ENCODE measurements at places on chromosomes 13 and 19. TPM values are rescaled to one million over a fixed set of nuclear protein-coding genes. Genes with fewer than 3 reads are reported as not detected.

SIGLEC5 gene
- total RNA-seq: not detected

CYP4F12 gene
- total RNA-seq: not detected

DAND5 gene
- total RNA-seq: not detected

ZNF492 gene
- not detected for total RNA-seq

RASGRP4 gene
- total RNA-seq: not detected

KPNA3 gene
- total RNA-seq: 20.3 TPM

TUBA3C gene
- total RNA-seq: not detected

DNA sequence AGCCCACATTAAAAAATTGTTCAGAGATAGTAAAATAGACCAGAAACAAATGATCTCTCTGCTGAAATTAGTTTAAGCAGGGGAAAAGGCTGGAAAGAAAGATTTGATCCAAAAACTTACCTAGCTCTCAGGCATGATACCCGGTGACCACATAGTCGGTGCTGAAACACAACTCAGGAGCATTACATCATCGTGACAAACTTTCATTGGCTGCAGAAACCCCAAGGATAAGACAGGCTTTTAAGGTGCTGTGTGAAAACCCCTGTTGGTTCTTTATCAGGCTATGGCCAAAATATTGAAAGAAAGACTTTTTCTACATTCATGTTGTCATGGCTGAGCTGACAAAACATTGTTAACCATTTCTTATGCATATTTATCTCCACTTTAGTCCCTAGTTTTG is 171.7 kb upstream of the KLF12 start:
- no peak for DNase-seq

DNA sequence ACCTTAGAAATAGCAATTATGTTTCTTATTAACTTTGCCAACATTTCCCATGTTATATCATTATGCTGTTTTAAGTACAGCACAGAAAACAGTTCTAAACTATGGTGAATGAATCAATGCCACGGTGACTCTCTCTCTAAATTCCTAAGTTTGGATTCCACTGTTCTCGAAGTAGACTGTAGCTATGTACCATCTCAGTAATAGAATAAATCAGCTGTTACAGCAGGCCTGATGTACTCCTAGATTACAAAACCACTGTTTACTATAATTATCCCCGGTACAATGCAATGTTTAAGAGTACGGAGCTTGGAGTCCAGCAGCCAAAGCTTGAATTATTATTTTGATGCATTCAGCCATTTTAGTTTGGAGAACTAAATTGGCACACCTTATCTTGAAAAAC is 476.3 kb upstream of the SLITRK1 start:
- DNase-seq: no peak

DNA sequence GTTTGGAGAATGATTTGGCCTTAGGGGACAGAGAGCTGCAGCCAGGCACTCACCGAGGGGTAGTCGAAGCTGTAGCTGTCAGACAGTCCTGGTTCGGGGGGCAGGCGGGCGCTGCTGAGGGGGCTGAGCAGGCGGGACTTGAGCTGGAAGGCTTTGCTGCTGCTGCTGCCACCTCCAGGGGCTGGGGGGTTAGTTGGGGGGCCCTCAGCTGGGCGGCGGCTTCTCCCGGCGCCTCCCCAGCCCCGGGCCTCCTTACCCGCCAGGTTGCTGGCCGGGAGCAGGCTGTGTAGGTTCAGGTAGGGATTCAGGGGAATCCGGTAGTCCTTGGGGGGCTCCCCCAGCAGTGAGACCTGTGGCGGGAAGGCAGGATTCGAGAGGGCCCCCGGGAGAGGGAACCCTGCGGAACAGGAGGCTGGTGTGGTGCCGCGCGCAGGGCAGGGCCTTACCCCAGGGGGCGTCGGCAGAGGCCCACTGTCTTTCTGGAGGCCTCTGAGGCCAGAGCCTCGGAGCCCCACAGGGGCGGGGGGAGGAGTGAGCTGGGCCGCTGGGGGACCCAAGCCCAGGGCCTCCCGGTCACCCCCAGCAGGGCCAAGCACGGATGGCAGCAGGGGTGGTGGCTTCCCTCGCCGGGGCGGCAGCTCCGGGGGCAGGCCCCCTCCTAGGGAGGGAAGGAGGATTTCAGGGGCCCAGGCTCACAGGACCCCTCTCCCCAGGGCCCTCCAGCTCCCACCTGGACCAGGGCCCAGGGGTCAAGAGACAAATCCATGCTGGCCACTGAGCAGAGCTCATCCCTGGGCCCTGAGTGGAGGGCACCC is 5.0 kb upstream of the FDX2 start:
- no peak for DNase-seq

- no peak for DNase-seq
These were observed 156.8 kb upstream of the SOX1 start for GRCh38 chr13:111909971-111910671.

GRCh38 chr13:95660981-95661581 is 15.9 kb upstream of the DNAJC3 start:
- DNase-seq: peak; percentile 76

DNA sequence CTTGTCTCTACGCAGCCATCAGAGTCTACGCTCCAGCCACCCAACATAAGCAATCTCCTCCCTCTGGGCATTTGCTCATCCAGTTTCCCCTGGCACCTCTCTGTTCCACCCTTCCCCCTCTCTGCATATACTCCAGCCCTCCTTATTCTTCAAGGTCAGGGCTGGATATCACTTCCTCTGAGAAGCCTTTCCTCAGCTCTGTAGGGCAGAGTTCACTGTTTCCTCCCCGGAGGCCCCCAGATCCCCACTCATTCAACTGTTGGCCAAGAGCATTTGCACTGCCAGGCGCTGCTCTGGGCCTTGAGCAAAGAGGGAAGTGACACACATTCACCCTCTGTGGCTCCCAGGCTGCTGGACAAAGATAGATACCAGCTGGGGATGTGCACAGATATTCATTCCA is 3.3 kb downstream of the FCGRT start:
- no peak for DNase-seq

DNA sequence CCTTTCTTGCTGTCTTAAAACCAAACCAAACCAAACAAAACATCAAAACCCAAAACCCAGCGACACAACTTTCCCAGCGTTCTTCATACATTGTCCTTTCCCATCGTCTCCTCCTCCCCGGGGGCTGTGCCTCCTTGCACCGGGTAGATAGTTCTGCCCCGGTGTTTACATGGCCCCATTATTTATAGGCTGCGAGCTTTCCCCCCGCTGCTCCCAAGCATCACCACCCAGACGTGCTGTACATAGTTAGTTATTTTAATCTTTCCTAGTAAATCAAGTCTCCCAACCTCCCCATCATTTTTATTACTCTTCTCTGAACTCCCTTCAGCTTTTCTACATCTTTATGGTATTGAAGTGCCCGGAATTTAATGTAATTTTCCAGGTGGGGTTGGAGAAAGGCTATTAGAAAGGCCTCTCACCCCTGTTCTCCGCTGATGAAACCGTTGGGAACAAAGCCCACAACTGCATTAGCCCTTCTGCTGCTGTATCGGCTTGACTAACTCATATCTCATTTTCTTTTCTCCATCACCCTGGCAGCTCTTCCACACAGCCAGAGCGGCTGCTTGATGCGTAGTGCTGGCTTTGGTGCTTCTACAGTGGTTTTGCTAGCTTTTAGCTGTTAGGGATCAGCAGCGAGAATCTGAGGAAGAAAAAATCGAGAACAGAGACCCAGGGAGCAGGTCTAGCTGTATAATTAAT is 53.1 kb downstream of the FGF9 start:
- no peak for DNase-seq

DNA sequence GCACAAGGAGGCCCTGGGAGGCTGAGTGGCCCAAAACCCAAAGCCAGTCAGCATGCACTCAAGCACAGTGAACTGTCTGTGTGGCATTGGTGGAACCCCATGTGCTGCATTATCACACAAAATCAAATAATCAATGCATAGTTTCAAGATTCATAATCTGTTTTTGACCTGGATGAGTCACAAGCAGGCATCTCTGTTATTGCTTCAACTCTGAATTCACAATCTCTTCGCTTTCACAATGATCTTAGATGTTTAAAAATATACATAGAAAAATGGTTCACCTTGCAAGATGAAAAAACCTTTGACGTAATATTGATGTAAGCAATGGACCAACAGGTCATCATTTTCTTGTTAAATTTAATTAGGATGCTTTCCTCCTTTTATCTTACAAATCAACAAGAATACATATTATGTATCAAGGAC is 455.4 kb downstream of the IRS2 start:
- DNase-seq: no peak

DNA sequence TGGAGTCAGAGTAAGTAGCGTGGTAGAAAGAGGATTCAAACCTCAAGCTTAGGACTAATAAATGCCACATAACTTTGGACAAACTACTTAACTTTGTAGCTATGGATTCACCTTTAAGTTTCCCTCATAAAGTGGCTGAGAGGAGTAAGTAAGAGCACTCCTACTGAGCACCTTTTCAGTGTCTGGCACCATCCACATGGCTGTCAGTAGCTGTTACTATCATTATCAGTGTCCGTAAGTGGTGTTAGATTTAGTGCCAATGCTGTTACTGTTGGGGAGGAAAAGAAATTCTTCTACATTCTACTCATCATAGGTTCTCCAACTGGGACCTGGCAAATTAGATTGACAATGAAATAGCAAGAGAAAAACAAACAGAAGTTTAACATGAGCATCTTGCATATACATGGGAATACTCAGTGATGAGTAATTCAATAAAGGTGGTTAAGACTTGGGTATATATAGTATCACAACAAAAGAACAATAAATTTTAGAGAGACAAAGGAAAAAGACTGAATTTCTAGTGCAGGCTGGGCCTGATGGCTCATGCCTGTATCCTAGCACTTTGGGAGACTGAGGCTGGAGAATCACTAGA is 165.6 kb upstream of the NBEA start:
- DNase-seq: no peak

GRCh38 chr13:91698308-91698707 is 299.9 kb downstream of the GPC5 start:
- DNase-seq: no peak

- DNase-seq: no peak
These were observed 117.6 kb downstream of the DNAJC15 start for GRCh38 chr13:43140985-43141384.

DNA sequence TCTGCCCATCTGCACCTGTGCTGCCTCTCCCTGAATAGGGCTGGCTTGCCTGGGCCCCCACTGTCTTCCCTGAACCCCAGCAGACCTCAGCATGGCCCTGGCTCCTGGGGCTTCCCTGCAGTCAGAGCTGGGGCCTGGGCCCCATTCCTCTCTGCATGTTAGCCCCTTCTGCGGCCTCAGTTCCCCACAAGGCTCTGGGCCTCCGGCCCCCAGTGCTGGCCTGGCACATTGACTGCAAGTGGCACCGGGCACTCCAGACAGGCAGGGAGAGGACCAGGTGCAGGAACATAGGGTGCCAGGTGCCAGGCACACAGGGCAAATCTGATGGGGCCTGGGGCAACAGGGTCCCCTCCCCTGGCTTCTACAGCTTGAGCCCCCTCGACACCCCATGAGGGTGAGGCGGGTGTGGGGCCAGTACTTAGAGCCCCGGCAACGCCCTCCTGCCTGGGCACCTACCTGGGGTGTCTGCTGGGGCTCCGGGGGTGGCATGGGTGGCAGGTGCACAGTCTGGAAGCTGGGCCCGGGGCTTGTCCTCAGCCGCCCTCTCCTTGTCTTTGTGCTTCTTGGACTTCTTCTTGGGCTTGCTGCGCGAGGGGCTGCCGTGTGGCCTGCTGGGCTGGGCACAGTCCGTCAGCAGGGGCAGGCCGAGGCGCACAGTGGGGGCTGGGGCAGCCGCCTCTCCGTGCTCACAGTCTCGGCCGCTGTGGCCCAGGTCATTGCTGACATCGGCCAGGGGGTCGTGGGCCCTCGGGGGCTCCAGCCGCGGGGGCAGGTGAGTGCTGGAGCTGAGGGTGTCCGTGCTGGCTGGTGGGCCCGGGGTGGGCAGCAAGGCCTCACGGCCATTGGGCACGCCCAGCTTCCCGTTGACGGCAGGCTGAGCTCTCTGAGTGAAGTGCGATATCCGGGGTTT is 12.3 kb upstream of the ISYNA1 start:
- no peak for DNase-seq

DNA sequence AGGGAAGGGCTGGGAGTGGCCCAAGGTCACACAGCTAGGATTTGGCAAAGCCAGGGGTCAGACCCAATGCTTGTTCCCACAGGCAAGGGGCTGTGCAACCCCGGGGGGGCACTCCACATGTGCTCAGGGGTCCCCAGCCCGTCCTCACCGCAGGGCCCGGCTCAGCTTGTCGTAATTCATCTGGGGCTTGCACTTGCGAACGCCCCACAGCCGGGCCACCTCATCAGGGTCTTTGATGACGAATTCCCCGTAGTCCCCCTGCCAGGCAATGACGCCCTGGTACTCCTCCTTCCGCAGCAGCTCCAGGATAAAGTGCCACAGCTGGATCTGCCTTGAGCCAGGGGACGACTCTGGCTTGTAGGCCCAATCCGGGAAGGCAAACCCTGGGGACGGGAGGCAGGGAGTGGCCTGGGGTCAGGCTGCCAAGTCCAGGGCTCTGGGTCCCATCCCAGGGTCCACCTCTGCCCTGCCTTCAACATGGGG is 4.7 kb downstream of the ERF start:
- no peak for DNase-seq

GRCh38 chr13:89205856-89206520 is 1534.8 kb downstream of the SLITRK5 start:
- DNase-seq: no peak

DNA sequence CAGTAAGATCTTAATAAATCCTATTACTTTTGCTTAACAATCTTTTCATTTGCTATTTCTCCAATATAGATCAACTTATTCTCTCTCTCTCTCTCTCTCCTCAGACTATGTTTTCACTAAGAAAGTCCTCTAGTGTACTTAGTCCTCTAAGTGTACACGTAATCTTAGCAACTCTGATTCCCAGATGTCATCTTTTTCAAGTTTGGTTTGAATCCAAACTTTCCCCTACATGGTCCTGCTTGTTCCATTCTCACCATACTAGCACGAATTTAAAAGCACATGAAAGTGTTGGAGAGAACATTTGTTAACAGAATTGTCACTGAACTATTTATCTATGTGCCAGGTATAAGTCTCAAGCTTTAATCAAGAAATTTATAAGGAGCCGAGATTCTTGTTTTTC is 202.9 kb downstream of the SPRY2 start:
- no peak for DNase-seq

- DNase-seq: no peak
These were observed 9.3 kb downstream of the GP6 start for GRCh38 chr19:55028757-55029156.

DNA sequence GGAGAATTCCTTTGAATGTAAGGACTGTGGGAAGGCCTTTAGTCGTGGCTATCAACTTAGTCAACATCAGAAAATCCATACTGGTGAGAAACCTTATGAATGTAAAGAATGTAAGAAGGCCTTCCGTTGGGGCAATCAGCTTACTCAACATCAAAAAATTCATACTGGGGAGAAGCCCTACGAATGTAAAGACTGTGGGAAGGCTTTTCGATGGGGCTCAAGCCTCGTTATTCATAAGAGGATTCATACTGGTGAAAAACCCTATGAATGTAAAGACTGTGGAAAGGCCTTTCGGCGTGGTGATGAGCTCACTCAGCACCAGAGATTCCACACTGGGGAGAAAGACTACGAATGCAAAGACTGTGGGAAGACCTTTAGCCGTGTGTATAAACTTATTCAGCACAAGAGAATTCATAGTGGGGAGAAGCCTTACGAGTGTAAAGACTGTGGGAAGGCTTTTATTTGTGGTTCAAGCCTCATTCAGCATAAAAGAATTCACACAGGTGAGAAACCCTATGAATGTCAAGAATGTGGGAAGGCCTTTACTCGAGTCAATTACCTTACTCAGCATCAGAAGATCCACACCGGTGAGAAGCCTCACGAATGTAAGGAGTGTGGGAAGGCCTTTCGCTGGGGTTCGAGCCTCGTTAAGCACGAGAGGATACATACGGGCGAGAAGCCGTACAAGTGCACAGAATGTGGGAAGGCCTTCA is 39.2 kb downstream of the ZNF331 start:
- DNase-seq: no peak

- DNase-seq: no peak
These were observed 267.6 kb downstream of the PCDH17 start for GRCh38 chr13:57899096-57899495.

- no peak for DNase-seq
These were observed 7.8 kb downstream of the ZSWIM4 start for GRCh38 chr19:13803038-13803437.

Data from fibroblast of the aortic adventitia (primary cell).